ENCODE measurements at places on chromosomes 13 and 19. TPM values are rescaled to one million over a fixed set of nuclear protein-coding genes. Genes with fewer than 3 reads are reported as not detected.

Gene ANGPTL4
- total RNA-seq, result 8.4 TPM

Gene MISP3
- 8.1 TPM for total RNA-seq

Gene IGFL2
- total RNA-seq, result not detected

DNA sequence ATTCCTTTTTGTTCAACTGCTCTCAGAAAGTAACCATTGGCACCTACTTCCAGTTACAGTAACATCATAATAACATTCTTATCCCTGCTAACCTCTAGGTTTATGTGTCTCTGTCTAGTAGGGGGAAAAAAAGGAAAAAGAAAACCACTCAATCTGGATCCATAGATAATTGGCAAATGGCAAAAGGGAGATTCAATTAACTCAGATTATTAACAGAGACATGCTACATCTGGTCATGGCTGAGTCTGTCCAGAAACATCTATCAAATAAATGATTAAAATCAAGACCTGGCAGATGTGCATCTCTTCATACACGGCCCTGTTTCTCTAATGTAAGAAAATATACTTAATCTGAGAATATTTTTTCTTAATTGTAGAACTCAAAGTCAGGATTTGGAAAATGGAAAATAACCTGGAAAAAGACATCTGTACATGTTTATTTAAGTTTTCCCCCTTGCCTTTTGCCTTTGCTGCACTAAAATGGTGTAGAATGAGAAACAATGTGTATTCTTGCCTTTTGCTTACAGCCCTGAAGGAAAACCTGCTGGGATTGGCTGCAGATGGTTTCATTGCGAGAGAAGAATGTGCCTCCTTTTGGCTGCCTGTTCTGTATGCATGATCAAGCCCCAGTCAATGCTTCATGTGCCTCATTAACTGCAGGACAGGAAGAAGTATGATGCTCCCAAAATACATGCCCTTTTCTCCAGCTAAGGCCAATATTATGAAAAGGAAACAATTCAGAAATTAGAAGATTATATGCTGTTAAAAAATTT lies 921.6 kb upstream of the PCDH20 start:
- DNase-seq, result no peak

GRCh38 chr19:33861950-33862349 lies 65.3 kb downstream of the KCTD15 start:
- DNase-seq, result no peak

DNA sequence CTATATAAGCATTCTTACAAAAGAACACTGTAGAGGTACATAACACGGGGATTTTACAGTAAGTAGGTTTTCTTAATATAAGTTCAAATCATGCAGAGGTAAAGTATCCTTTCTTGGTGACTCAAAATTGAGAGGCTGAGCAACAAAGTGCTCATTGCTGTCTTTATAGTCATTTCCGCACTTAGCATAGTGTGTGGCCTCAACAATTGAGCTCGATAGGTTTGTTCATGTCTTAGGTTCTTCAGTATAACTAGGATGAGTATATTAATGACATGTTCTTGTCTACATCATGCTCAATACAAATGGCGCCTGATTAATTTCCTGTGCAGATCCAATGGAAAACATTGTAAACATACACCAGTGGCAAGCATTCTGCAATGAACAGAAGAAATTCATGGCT lies 1.4 kb downstream of the WDFY2 start:
- no peak for DNase-seq

DNA sequence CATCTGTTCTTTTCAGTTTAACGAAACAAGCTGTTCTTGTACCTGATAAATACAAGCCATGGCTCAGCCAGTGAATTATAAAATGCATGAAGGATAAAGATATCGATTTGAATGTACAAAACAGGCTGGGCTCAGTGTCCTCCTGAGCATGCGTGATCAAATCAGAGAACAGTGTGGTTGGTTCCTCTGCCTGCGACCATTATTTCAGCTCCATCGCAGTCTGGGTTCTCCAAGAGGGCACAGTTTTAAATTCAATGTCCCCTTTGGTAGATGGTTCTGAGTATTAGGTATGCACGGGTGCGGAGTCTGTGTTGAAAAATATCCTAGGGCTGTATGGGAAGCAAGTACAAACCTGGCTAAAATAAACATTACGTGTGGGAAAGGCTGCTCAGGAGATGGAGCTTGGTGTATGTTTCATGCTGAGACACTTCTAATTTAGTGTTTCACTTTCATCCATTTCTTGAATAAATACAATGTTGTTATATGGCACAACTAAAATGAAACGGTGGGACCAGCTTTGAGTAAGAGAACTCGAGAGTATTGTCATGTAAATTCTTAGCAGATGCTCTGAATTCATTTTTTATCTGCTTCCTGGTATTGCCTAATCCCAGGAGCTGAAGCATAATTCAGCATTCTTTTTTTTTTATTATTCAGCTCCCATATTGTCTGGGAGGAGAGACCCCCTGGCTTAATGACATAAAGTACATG lies 458.7 kb downstream of the MYO16 start:
- no peak for DNase-seq

DNA sequence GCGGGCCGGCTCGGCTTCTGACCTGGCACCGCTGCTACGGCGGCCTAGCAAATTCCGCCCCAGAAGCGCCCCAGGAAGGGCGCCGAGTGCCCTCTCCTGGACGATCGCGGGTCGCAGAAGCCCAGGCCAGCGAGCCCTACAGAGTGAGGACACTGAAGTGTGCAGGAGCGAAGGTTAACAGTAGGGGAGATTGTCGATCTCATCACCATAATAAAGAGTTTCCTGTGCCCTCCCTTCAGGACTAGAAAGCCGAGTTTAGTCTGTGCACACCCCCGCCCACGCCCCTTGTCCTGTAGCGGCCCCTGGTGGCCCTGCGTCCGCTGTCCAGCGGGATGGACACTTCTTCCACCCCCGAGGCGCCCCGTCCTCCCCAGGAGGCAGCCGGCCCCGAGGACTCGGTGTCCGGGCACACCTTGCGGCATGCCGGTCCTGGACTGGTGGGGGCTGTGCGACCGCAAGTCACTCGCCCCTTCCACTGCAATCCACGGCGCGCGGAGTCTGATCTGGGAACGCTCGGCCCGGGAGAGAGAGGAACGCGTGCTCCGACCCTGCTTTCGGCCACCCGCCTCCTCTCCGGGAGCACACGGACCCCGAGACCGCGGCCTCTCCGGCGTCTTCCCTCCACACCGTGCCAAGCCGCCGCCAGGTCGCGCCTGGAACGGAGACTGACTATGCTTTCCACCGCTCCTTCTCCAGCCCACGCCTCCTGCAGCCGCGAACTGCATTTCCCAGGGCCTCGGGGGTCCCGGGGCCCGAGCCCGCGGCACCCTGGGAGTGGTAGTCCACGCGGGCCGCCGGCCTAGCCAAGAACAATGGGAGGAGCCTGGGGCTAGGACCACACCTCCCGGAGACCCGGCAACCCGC lies 770 bp upstream of the KMT2B start:
- DNase-seq, result peak; percentile 96

Gene KIR3DL2
- total RNA-seq, result not detected

DNA sequence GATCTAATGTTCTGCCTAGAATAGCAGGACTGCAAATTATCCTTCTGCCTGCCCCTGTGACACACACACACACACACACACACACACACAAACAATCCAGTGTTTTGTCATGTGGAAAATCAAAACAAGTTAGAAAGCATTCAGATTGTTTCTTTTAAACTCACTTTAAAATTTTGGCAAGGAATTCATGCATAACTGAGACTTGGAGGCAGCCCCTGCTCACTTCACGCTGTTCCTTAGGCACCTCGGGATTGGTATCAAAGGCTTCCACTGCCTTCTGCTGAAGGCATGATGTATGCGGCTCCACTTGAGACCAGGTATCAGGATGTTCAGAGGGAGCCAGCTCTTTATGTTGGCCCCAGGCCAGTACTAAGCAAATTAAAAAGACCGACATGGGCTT lies 158.7 kb downstream of the OXGR1 start:
- no peak for DNase-seq

DNA sequence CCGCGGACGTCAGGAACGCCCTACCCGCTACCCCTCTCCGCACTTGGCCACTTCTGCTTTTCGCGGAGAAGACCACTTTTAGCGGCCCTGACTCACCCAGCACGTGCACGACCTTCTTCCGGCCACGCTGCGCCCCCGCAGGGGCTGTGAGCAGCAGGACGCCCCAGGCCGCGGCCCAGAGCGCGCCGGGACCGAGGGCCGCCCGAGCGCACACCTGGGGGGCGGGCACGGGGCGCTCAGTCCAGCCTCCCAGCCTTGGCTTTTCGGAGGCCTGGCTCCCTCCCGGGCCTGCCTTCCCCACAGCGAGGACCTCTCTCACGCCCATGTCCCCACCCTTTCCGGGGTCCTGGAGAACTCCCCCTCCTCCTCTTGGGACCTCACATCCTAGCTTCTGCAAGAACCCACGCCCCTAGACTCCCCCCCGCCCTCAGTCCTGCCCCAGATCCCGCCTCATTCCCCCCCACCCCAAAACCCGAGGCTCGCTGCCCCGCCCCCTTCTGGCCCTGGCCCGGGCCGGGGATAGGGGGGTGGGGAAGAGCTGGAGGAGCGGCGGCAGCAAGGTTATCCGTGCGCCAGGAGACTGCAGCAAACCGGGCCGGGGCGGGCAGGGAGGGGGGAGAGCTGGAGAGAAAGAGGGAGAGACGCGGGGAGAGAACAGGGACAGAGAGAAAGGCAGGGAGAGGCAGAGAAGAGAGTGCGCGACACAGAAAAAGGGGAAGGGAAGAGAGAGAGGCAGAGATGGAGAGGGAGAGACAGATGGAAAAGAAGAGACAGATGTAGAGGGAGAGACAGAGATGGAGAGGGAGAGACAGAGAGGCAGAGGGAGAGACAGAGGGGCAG lies 11.5 kb downstream of the TM6SF2 start:
- DNase-seq, result no peak

DNA sequence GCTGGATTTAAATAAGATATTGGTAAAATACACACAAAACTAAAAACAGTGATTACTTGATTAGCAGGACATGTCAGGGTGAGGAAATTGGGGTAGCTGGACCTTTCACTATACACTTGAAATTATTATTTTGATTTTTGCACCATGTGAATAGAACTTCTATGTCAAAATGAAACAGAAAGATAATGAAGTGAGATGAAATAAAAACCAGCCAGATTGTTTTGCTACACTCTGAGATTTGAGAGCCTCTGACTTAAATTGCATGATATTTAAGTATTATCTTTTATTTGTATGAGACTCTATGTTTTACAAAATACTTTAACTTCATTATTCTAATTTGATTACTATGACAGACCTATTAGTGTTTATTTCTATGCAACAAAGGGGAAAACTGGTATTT lies 819.6 kb upstream of the ATXN8OS start:
- no peak for DNase-seq

Gene KCNJ14
- 0.27 TPM for total RNA-seq

GRCh38 chr19:8034178-8034525 lies 18.4 kb upstream of the CCL25 start:
- DNase-seq, result no peak

- DNase-seq, result no peak
These were observed 46.8 kb upstream of the ZNF726 start for GRCh38 chr19:23867895-23868294.

- DNase-seq, result peak; percentile 19
These were observed 135.2 kb downstream of the TSHZ3 start for GRCh38 chr19:31214086-31214485.

GRCh38 chr13:41075034-41075433 lies 13.7 kb downstream of the WBP4 start:
- no peak for DNase-seq
